Fibroblast of lung (primary cell): ENCODE measurements at places on chromosomes 1 and 21. TPM values are rescaled to one million over a fixed set of nuclear protein-coding genes. Genes with fewer than 3 reads are reported as not detected.

The MPL gene
- not detected in 2 replicates for total RNA-seq

The G0S2 gene
- total RNA-seq = 79.1 and 180 TPM in 2 replicates

The LRRN2 gene
- total RNA-seq = 0.26 TPM in 1 of 2 replicates, not detected in the other

The MYBPH gene
- 0.17 and 0.26 TPM in 2 replicates for total RNA-seq

The HSD11B1 gene
- 20.3 and 31.5 TPM in 2 replicates for total RNA-seq

The TRIM67 gene
- total RNA-seq = under 0.01 and 0.17 TPM in 2 replicates

The DDX20 gene
- 8.4 and 13.1 TPM in 2 replicates for total RNA-seq

The PRRX1 gene
- total RNA-seq = 121 and 128 TPM in 2 replicates

The TFF1 gene
- not detected in 2 replicates for total RNA-seq
